Stimulated activated CD8-positive, alpha-beta memory T cell treated with anti-CD3 and anti-CD28 coated beads, Interleukin-7, amount 100 ng/mL, for 1 hour (primary cell): ENCODE measurements at places on chromosomes 6 and 20.

DNA sequence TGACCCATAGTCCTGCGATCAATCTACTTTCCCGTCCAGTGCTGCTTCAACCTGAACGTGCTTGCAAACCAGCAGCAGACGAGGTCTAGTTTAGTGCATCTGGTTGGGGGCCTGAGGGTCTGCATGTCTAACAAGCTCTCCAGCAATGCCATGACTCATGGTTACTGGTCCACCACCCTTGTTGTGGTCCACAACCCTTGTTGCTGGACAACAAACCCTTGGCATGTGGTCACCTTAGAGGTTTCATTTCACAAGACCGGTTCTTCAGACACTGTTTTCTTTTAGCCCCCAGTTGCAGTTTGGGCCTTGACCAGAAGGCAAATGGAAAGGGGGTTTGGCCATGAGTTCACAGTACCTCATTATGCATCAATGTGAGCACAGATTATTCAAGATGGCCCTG is 424.8 kb downstream of the QKI start:
- DNase-seq: no peak

- no peak for DNase-seq
Observed at GRCh38 chr6:71289039-71289801, 609 bp downstream of the OGFRL1 start.

DNA sequence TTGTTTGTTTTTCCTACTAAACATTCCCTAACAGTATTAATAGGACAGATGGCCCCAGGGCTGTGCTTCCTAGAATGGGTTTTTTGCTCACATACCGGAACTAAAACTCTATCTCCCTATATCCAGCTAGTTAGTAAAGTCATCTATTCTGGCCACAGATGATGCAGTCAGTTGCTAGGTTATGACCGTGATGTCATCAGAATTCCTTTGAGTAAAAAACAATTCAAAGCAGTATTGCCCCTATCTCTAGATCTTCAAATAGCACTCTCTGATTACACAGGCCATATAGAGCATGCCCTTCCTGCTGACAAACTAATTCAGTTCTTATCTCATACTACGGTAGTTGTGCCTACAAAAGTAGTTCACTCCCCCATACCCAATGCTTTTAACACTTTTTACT is 17.9 kb upstream of the ZNF451 start:
- no peak for DNase-seq

DNA sequence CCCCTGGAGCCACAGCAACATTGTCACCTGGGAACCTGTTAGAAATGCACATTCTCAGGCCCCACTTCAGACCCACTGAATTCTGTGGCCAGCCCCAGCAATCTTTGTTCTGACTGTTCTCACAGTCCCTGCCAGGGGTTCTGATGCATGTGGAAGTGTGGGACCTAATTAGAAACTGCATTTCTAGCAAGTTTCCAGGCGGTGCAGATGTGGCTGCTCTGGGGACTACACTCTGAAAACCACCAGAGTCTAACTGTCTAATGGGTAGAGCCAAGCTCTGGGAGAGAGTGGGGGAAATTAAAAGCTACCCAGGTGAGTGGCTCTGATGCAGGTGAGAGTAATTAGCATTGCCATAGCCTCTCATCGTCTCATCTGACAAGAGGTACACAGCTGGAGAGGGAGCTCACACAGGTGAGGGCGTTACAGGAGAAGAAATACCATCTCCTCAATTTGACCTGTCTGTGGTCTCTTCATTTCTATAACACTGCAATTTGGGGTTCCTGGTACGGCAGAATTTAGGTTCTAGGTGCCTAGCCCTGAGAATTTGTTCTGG is 66.0 kb downstream of the SNX5 start:
- no peak for DNase-seq

- DNase-seq: no peak
Observed at GRCh38 chr6:34341481-34341971, 50.9 kb downstream of the NUDT3 start.

GRCh38 chr6:135535989-135536414 is 38.5 kb upstream of the AHI1 start:
- no peak for DNase-seq

DNA sequence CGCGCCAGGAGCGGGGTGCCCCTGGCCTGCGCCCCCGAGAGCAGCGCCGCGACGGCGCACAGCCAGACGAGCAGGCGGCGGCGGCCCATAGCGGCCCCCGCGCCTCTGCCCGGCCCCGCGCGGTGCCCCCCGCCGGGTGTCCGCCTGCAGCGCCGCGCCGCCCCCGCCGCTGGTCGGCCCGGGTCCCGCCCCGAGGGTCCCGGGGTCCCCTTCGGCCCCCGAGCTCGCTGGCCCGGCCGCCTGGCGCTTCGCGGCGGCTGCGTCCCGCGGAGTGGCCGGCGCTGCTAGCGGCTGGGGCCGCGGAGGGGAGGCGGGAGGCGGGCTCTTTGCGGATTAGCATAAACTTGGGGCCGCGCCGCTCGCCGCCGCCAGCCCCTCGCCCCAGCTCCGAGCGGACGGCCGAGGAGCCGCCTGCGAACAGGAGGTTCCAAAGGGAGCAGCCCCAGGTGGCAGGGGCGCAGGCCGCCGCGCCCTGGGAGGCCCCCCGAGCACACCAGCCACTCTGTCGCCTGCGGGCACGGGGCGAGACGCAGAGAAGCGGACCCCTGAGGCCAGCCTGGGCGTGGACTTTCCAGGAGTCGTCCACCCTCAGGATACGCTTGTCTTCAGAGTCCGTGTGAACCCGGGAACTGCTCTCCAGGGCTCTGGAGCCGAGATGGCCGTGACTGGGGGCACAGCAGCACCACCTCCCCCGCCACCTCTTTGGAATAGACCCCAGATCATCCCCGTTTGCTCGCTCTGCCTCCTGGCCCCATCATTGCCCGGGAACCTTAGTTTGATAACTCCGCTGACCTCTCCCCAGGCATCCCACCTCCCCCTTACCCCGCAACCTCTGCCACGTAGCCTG is at the start of gene EMILIN3:
EMILIN3 (minus strand) TSS at position 273 of the 847 bp plus-strand sequence; CDS start at position 89, 184 bp downstream.
- no peak for DNase-seq

GRCh38 chr6:142856624-142857232 is 88.2 kb downstream of the HIVEP2 start:
- DNase-seq: no peak

DNA sequence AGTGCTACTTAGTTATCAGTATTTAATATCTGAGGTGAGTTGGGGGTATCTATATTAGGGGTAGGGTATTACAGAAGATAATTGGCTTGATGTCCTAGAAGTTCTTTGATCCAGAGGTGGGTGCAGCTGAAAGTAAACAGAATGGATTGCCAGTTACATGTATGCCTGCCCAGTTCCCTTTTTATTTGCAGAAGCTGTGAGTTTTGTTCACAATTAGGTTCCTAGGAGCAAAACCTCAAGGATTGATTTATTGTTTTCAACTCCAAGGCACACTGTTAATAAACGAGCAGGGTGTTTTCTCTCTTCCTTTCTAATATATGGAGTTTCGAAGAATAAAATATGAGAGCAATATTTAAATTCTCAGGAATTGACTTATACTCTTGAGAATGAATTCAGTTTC is 129.0 kb downstream of the SULF2 start:
- no peak for DNase-seq

- DNase-seq: no peak
Observed at GRCh38 chr6:56025795-56026194, 150.4 kb upstream of the BMP5 start.

- no peak for DNase-seq
Observed at GRCh38 chr20:50194422-50194830, 3.8 kb downstream of the CEBPB start.

GRCh38 chr6:150890346-150890745 is 24.8 kb downstream of the MTHFD1L start:
- no peak for DNase-seq
